ENCODE measurements at places on chromosomes 16 and 17.

GRCh38 chr16:83308414-83308813 is 499.4 kb upstream of the HSBP1 start:
- no peak for DNase-seq

DNA sequence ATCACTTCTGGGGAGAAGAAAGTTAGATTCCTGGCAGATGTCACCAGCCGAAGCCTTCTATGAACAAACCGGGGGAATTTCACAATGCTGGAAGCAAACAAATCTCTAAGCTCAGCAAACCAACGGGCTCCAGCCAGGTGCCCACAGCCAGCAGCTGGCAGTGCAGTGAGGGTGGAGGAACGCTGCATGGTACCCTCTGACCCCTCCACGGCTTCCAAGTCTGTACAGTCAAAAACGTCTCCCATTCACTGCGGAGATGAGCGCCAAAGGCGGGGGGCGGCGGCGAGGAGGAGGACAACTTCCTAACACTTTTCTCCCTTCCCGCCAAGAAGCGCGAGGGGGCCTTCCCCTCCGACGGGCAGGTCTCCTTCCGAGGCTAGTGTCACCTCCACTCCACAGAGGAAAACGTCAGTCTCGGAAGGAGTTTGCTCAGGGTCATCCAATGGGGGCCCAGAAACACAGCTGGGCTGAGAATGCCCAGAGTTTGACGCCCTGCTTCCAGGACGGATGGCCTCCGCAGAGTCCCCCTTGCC is 924 bp downstream of the ZNF598 start:
- peak; percentile 61 for DNase-seq

DNA sequence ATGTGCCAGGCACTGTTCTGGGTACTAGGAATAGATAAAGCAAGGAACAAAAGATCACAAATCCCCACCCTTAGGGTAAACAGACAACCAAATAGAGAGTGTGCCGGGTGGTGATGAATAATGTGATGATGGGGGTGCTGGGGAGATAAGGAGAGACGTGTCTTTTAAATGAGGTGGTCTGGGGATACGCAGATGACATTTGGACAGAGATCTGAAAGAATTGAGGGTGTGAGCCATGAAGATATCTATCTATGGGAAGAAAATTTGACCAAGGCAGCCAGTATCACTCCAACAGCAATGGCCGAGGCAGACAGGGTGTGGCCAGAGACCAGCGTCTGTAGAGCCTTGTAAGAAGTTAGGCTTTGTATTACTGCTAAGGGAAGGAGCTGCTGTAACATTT is 165.3 kb downstream of the MRTFB start:
- no peak for DNase-seq

DNA sequence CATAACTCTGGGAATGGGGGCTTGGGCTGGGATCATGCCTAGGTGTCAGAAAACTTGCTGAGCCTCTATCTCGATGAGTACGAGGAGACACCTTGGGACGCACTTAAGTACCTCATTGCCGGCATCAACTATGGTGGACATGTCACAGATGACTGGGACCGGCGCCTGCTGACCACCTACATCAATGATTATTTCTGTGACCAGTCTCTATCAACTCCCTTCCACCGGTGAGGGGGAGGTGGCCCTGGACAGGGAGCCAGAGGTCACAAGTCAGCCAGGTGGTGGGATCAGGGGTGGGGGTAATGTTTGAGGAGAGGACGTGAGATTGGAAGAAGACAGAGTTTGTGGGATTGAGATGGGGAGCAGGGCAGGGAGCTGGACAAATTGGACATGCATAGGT is 3.4 kb upstream of the KDM6B start:
- DNase-seq = no peak

Data from SK-N-SH (cell line).